ENCODE measurements at places on chromosomes 7 and 10. TPM values are rescaled to one million over a fixed set of nuclear protein-coding genes. Genes with fewer than 3 reads are reported as not detected.

DNA sequence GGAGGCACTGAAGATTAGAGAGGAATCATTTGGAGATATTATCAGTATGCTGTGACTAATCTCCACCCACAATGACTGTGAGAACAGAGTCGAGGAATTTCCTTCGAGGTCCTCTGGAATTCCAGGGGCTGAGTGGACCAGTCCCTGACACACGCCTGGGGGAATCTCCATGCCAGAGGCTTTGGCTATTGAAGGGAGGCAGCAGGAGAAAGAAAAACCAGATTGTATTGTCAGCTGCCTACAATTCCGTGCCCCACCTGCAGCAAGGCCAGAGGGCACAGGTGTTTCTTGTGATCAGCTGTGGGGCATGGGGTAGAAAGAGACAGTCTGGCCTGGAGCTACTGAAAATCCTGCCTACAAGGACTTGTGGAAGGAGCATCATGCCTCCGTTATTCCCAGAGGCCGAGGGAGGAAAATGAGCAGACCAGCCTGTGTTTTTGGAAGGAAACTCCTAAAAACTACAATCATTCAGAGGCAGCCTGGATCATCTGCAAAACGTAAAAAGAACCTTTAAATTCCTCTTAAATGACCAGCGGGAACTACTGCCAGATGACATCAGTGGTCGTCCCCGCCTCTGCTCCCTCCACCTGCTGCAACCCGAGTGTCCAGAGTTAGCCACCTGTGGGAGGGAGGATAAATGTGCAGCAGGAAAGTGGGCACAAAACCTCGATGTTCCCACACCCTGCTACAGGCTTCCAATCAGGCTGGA, 25.4 kb upstream of the ANK3 start:
- no peak for DNase-seq

DNA sequence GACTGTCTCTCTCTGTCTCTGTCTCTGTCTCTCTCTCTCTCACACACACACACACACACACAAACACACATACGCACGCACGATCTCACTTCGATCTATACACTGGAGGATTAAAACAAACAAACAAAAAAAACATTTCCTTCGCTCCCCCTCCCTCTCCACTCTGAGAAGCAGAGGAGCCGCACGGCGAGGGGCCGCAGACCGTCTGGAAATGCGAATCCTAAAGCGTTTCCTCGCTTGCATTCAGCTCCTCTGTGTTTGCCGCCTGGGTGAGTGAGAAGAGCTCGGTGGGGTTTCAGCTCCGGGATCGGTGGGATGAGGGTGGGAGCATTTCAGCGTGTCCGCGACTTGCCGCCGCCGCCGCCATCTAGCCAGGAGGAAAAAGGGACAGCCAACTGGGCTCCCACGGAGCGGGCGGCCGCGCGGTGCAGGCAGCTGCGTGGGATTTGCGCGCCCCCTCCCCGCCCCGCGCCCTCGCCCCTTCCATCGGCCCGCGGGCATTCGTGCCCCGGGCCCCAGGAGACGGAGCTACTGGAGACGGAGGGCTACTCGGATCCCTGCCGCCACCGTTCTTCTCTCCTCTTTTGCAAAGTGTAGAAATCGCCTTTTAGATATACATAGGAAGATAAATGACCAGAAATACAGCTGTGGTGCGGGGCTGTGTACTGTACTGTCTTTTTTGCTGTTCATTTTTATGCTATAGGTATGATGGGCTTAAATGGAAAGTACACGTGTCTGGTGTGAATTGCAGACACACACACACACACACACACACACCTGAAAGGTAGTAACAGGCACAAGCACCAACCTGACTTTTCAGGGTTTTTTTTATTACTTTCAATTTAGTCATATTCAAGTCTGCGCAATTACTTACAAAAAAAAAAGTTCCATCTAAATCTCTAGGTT, 581 bp downstream of the PTPRZ1 start:
- DNase-seq: no peak

DNA sequence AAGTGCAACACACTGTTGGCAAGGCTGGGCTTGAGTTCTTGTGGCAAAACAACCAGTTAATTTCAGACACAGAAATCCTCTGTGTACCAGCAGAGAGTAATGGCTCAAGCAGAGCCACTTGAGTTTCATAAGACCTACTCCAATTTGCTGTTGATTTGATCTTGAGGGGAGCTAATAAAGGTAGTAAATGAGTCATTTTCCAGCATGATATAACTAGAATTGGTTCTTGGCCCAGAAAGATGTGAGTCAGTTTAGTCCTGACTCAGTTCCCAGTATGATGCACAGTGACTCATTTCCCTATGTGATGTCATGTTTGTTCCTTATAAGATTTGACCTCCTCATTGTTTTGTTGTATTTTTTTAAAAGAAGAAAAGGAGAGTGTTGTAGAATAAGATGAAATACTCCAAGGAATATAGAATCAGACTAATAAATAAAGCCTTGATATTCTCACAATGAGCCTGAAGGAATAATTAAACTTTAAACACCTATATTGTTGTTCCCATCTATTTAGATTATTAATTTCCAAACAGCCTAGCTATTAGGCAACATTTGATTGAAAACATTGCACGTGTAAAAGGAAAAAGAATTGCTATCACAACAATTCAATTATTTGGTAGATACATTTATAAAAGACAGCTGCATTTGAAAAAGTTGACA, 186.2 kb downstream of the REEP3 start:
- DNase-seq: no peak

- no peak for DNase-seq
These were observed 68.8 kb downstream of the ADCYAP1R1 start for GRCh38 chr7:31120800-31121513.

- DNase-seq: no peak
These were observed 28.0 kb downstream of the PPP1R3C start for GRCh38 chr10:91604553-91605534.

DNA sequence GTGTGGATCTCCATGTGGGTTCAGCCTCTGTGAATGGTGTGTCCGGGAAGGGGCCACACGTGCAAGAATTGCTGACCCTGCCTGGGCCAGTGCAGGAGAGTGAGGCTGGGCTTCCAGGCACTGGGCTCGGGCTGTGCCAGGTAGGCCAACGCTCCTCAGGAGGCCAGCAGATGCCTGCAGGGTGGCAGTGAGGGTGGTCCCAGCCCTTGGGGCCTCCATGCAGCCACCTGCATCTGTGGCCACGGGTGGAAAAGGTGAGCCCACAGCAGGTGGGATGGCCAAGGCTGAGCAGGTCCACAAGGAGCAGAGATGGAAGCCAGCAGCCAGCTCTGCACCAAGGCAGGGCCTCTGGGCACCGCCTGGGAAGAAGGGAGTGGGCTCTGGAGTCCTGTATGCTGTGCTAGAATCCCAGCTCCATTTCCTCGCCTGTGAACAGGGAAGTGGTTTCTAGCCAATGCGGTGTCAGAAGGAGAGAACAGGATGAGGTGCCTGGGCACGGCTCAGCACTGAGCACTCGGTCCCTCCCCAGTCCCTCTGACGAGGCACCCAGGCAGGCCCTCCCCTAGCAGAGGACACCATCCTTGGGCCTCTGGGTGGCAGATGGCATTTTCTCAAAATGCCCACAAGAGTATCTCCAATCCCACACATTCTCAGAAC, 31.1 kb upstream of the RET start:
- DNase-seq: no peak

DNA sequence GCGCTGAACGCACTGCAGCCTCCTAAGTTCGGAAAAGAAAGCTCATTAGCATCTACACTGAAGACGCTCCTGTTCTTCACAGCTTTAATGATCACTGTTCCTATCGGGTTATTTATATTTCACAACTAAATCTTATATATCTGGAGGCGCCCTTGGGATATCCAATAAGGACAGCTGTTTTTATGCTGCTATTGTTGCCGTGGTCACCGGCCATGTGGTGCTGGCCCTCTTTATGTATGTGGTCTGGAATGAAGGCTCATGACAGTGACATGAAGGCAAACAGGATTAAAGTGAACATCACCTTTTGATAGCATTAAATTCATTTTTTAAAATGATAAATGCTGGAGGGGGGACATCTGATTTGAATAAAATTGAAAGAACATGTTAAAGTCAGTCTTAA, 8.8 kb downstream of the BLVRA start:
- DNase-seq: no peak

- DNase-seq: no peak
These were observed 10.4 kb downstream of the VCL start for GRCh38 chr10:74008212-74008731.

DNA sequence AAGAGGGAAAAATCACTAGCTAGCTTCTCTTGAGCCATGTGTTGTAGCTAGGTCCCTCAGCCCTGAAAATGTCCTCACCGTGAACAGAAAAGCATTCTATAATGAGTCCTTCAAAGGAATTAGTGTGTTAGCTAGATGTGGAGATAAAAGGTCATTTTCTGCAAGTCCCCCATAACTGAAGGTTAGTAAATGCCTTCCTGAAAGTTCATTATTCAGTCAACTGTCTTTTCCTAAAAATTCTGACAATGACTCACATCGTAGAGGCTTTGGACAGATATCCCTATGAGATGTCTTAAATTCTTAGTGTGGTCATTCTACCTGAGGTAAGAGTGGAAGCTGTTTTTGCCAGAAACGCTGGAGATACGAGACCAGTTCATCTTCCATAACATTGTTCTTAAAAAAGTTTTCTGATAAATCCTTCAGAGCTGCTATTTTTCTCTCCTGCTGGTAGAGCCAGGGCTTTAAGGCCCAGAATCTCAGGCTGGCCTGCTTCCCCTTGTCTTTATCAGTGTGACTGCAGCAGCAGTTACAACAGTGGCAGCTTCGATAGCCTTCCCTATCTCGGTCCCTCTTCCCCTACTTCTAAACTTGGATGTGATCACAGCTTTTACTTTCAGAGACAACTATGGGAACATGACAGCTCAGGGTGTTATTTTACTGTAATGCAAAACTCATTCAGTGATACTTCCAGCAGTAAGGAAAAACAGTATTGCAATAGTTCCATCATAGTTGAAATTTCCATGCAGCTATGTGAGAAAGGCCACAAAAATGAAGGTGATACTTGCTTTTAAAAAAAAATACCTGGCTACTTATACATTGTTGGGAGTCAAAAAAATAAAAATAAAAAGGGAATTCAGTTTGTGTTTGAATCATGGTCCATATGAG, 37.3 kb upstream of the PRKAR2B start:
- DNase-seq: peak; percentile 46

GRCh38 chr7:151298765-151299164, 42.8 kb upstream of the NUB1 start:
- no peak for DNase-seq

DNA sequence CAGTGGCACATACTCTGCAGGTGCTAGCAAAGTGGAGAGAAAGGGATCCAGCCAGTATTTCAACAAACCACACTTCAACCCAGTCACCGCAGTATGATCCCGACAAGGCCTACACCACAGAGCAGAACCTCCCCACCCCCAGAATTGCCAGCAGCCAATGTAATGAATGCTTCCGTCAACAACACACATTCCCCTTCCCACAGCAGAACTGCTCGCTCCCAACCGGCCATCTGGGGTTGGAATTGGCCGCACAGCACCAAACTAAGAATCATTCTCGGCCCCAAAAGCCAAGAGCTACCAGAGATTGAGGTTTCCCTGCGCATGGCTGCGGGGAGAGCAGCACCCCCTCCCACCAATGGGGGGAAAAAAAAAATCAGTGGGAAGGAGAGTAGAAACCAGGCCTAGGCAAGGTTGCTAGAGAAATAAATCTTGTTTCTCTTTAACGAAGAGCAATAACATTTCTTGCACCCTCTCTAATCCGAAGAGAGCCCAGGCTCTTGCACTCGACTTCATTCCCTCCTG, 1.1 kb downstream of the WASL start:
- peak; percentile 48 for DNase-seq

DNA sequence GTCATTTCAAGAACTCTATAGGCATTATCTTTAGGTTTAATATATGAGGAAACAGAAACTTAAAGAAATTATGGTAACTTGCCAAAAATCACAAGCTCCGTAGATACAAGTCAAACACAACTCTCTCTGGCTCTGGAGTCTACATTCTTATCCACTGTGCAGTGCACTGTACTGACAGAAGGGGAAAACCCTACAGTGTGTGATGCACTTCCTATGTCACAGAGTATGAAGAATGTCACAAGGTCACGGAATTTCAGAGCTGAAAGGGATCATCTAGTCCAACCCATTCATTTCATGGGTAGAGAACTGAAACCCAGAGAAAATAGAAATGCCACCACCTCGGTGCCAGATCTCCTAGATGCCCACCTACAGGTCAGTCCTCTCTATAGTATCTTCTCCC, 86.1 kb downstream of the LRRTM3 start:
- DNase-seq: no peak

DNA sequence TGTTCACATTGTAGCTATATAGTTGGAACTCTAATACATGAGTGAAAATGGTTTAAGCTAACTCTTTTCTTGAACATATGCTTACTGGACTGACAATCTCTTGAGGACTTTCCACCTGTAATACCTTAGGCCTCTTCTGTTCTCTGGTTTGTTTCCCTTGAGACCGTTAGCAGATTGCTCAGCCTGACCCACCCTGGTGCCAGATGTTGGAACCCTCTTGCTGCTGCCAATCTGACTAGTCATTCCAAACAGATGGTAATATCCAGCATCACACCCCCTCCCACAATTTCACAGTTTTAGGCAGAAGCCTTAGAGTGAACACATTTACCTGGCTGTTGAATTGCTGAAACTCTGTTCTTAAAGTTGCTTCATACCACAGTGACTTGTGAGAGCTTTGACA, 18.7 kb downstream of the CALD1 start:
- no peak for DNase-seq

GRCh38 chr10:92240289-92241157, 50.4 kb downstream of the CPEB3 start:
- peak; percentile 42 for DNase-seq

GRCh38 chr10:14801723-14802122, 27.0 kb upstream of the FAM107B start:
- no peak for DNase-seq

- DNase-seq: peak; percentile 73
These were observed 15.7 kb downstream of the ZFAND2A start for GRCh38 chr7:1144269-1144771.

DNA sequence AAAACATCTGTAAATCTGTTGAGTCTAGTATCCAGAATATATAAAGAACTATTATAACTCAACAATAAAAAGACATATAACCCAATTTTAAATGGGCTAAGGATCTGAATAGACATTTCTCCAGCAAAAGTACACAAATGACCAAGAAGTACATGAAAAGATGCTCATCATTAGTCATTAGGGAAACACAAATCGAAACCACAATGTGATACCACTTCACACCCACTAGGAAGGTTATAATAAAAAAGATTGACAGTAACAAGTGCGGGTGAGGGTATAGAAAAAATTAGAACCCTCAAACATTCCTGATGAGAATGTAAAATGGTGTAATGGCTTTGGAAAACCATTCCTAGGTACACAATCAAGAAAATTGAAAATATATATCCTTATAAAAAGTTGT, 4.1 kb downstream of the XPNPEP1 start:
- DNase-seq: no peak

Gene TNKS2
- 12.2 TPM for total RNA-seq

Gene GPRIN2
- not detected for total RNA-seq

Gene FAM237B
- total RNA-seq: not detected

Gene ITIH5
- 8.5 TPM for total RNA-seq

Gene OR2A1
- not detected for total RNA-seq

Gene FAM180A
- 5.9 TPM for total RNA-seq

Gene CISD1
- 182 TPM for total RNA-seq

Gene CPA2
- not detected for total RNA-seq

Gene TRIM74
- total RNA-seq: 0.78 TPM

Gene ELMO1
- 11.9 TPM for total RNA-seq
